Mammary epithelial cell (primary cell): ENCODE measurements at places on chromosomes 13 and 19. TPM values are rescaled to one million over a fixed set of nuclear protein-coding genes. Genes with fewer than 3 reads are reported as not detected.

Gene NUMBL
- polyA plus RNA-seq, result 9.3 TPM

Gene GJB6
- 1.4 TPM for polyA plus RNA-seq

Gene TGFBR3L
- polyA plus RNA-seq, result 0.23 TPM

Gene CD209
- polyA plus RNA-seq, result not detected

DNA sequence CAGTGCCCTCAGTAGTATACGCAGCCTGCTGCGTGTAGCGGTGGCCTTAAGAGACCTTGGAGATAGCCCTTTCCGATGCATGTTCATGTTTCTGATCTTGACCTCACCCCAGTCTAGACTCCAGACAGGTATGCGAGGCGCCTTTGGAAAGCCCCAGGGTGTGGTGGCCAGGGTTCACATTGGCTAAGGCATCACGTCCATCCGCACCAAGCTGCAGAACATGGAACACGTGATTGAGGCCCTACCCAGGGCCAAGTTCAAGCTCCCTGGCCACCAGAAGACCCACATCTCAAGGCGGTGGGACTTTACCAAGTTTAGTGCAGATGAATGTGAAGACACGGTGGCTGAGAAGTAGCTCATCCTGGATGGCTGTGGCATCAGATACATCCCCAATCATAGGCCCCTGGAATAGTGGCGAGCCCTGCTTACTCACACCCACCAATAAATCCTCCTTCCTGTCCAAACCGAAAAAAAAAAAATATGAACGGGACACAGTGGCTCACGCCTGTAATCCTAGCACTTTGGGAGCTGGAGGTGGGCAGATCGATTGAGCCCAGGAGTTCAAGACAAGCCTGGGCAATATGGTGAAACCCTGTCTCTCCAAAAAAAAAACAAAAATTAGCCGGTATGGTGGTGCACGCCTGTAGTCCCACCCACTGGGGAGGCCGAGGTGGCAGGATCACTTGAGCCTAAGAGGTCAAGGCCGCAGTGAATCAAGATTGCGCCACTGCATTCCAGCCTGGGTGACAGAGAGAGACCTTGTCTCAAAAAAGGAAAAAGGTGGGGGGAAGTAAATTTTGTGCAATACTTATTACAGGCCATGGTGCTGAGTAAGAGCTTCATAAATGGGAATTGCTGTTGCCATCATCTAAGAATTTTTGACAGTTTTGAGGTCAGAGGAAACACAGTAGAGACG lies 12.4 kb upstream of the CBLC start:
- no peak for DNase-seq
